ENCODE measurements at places on chromosomes 6 and 20.

GRCh38 chr20:55761100-55761499 is 244.2 kb downstream of the CBLN4 start:
- DNase-seq = no peak

DNA sequence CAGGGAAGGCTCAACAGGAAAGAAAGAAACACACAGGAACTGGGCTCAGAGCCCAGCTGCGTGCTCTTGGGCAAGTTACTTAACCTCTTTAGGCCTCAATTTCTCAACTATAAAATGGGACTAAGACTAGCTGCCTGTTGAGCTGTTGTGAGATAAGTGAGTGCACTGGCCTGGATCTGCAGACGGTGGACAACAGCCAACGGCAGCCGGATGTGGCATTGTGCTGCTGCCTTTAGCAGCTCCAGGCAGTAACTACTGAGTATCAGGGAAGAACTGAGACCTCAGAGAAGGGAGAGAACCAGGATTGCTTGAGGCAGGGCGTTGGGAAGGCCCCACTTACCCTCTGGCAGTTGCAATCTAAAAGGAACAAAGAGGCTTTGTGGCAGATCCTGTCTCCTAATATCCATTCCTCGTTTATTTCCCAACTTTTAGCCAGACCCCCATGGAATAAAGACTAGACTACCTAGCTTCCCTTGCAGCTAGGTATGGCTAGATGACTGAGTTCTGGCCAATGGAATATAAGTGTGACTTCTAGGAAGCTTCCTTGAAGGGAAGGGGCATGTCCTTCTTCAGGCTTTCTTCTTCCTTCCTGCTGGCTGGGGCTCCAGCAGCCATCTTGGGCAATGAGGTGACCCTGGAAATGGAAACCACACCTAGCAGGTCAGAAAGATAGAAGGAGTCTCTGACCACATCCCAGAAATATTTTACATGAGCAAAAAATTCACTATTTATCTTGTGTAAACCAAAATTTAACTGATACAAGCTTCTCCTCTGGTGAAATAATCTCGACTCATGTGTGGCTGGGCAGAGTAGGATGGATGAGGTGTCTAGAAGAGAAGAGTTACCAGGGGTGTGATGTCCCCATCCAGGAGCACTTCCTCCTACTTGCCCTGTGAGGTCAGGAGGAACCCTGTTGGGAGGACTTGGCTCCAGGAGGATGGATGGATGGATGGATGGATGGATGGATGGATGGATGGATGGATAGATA is 67.6 kb downstream of the MRPL14 start:
- no peak for DNase-seq

DNA sequence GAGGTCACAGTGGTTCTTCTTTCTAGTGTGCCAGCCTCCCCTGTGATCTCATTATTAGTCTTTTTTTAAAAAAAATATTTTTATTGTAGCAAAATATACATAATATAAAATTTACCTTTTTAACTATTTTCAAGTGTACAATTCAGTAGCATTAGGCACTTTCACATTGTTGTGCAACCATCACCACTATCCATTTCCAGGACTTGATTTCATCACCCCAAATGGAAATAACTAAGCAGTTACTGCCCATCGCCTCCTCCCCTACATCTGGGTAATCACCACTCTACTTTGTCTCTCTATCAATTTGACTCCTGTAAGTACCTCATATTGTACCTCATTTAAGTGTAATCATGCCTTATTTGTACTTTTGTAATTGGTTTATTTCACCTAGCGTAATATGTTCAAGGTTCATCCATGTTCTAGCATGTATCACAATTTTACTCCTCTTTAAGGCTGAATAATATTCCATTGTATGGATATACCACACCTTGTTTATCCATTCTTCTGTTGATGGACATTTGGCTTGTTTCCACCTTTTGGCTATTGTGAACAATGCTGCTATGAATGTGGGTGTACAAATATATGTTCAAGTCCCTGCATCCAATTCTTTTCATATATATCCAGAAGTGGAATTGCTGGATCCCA is 68.6 kb upstream of the FYN start:
- DNase-seq = no peak

DNA sequence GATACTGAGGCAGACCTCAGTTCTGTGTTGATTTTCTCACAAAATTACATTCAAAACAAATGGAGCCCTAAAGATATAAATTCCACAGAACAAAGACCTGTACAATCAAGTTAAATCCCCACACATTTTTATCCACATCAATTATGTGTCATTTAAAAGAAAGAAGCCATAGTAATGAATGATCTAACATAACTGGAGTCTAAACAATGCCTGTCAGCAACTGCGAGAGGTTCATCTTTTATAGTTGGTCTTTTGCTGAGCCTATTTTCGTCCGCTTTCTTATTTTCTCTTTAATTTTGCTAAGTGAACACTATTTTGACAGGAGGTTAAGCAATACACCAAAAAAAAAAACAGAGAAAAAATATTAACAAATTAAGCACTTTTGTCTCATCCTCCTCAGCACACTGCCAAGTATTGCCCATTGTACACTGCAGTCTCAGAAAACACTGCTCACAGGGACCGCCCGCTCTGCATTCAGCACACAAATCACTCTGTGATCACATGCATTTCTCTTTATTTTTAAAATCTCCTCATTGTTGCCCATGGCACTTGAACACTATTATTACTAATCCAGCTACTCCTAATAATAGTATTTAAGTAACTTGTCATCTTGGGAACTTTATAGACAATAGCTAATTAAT is 140.8 kb downstream of the BTBD9 start:
- no peak for DNase-seq

All from cerebellar nuclear complex (tissue), 1 donor.